ENCODE measurements at places on chromosomes 6 and 20. TPM values are rescaled to one million over a fixed set of nuclear protein-coding genes. Genes with fewer than 3 reads are reported as not detected.
A peak's percentile ranks its signal among the peaks of the same experiment; 100 is the strongest.

DNA sequence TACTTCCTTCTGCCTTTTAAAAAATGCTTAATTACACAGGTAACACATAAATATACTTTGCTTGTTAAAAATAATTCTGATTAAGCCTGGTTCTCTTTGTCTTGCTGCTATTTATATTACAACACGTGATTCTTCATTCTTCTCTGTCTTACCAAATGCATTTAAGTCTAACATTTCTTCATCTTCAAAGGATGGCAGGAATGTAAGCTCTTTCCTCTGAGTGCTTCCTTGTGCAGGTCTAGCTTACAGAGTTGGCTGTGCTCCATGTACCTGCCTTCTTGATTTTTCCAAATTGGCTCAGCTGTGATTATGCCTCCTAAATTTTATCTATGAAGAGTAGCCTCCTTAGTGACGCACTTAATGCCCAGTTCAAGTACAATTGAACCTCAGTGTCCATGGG is 44.4 kb downstream of the RNF144B start:
- no peak for DNase-seq

- DNase-seq: no peak
Measured at GRCh38 chr6:134757911-134758361, 192.0 kb downstream of the ALDH8A1 start.

DNA sequence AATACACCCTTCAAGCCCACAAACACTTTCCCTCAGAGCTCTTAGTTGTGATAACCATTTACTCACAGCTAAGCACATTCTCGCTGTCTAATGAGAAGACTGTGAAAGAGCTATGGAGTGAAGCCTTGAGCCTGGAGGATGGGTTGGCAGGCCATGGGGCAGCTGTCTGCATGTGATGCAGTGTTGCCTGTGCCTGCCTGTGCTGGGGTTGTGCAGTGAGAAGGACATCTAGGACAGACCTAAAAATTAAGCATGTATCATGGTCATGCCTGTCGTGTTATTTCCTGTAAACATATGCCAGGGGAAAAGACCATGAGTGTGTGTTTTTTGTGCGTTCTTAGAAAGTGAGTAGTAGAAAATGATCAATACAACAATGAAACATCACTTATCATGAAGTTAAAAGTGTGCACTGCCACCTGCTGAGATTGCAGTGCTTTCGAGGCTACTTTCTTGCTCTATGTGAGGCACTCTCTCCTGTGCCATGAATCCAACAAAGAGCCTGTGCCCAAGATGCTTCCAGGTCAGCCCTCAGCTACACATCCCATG is 8.1 kb upstream of the ZC3H12D start:
- DNase-seq: no peak

- no peak for DNase-seq
Measured at GRCh38 chr6:47103931-47104330, 61.8 kb upstream of the ADGRF1 start.

Gene ABCF1
- total RNA-seq: 86.1 TPM

GRCh38 chr6:85749236-85749635 is 106.5 kb upstream of the SYNCRIP start:
- no peak for DNase-seq

DNA sequence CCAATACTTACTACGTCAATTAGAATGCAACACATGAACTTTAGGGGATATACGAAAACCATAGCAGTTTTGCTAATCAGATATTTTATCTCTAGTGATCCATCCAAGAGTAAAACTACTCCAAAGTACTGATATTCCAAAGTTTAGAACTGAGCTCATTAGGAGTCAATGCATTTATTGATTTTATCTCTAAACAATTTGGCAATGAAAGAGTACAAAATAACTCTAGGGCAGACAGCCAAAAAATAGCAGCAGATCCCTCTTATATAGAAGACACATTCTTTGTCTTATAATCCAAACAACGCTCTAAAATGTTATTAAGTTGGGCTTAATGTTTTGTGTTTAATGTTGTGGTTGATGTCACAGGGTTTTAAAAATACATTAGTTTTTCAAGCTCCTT is 923.9 kb upstream of the MAN1A1 start:
- DNase-seq: no peak

- DNase-seq: no peak
Measured at GRCh38 chr6:6893701-6894100, 214.1 kb upstream of the RREB1 start.

DNA sequence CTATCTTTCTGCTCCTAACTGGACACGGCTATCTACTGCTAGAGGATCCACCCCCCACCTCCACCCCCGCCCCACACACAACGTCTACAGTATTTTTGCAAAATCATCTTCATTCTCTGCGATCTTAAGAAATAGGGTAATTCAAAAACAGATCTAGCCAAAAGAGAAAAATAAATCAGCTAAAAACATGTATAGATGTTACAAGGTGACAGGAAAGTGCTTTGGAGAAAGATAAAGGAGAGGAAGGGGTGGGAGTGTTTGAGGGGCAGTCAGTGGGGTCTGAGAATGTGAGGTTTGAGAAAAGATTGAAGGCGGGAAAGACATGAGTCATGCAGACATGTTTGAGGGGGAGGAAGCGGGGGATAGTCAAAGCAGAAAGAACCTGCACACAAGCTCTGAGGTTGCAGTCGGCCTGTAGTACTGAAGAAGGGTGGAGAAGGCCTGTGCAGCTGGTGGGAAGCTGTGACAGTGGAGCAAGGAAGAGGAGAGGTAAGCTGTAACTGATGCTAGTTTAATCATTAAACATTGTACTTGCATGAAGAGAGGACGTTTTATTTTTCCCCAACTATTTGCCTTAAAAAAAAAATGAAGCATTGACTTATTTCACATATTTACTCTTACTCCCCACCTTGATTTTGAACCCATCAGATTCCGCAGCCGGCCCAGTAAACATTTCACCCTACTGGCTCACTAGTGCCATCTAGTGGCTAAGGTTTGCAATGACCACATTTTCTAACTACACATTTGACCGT is 332.6 kb downstream of the ADGRB3 start:
- DNase-seq: peak; percentile 69

Gene FOXA2
- not detected for total RNA-seq

Gene THBD
- total RNA-seq: 2.2 TPM

DNA sequence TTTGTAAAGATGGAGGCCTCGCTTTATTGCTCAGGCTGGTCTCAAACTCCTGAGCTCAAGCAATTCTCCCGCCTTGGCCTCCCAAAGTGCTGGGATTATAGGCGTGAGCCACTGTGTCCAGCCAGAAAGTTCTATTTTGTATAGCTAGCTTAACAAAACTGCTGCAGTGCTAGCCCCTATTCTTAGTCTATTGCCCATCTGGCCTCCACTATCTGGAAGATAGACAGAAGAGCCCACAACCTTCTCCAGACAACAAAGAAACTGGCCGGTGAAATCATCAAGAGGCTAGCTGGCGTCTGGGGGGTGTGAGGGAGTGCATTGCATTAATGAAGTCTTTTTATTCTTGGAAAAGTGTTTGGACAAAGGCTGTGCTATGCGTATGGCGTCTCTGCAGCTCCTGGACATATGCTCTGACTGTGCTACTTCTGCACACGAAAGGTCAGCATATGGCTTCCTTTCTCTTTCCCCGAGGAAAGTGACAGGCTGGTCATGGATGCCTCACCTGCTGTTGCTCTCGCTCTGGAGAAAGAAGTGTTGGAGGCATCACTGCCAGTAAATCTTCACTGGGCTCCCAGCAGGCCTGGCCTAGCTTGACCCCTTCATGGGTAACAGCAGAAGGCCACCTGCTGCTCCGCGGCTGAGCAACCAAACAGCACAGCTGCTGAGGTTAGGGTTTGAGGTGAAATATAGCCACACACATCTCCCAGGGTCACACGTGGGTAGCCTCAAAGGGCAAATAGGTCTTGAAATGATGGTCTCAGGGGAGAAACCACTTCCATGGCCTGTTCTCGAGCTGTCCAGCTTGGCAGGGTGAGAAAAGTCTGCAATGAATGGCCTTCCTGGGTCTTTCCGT is 95.1 kb upstream of the IYD start:
- no peak for DNase-seq

DNA sequence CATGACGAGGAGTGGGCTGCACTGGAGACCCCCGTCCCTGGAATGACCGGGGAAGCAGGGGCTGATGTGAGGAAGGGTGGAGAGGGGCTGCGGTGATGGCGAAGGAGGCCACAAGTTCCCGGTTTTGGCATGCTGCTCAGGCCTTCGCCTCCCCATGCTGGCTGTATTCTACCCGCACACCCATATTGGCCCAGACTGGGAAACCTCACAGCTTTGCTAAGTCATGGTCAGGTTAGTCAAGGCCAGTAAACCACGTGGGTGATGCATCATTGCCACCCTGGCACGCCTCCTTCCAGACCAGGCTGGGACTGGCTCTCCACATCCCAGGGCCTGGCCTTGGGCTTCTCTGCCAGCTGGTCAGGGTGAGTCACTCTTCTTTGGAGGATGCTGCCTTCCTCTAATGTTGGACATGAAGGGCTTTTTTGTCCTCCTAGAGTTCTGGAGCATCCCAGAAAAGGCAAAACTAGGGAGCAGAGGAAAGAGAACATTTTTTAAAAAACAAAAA is 53.8 kb downstream of the PCNA start:
- no peak for DNase-seq

Gene TRIM10
- total RNA-seq: not detected

- DNase-seq: no peak
Measured at GRCh38 chr6:163459536-163459935, 45.0 kb downstream of the QKI start.

GRCh38 chr6:73062837-73063236 is 162.5 kb downstream of the KHDC1L start:
- DNase-seq: no peak

DNA sequence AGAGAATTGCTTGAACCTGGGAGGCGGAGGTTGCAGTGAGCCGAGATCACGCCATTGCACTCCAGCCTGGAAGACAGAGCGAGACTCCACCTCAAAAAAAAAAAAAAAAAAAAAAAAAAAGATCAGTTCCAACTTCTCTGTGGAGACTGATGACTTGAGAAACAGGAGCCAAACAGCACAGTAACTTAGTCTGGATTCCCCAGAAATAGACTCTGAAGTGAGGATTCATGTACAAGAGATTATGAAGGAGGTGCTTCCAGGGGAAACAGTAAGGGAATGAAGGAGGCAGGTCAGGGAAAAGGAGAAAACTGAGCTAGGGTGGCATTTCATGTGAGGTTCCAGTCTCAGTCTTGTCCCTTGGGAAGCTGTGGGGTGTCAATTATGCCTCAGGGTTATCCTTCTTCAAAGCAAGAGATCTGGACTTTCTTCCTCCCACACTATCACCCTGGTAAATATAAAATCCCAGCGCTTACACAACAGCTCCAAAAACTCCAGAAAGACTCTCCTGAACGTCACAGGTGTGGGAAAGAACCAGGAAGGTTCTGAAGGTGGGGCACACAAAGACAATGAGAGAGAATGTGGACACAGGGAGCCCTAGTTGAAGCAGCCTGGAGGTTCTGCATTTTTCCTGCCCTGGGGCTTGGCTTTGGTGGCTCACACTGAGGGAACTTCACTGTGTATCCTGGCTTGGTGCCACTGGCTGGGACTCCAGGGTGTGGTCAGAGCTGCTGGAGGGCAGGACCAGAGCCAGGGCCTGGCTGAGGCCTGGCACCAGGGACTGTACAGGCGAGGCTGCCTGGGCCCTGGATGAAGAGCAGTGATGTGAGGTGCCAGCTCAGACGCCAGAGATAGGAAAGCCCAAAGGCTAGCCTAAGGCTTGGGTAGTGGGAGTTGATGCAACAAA is 46.8 kb downstream of the PCNA start:
- DNase-seq: no peak

- DNase-seq: no peak
Measured at GRCh38 chr6:15077961-15078360, 167.9 kb upstream of the JARID2 start.

DNA sequence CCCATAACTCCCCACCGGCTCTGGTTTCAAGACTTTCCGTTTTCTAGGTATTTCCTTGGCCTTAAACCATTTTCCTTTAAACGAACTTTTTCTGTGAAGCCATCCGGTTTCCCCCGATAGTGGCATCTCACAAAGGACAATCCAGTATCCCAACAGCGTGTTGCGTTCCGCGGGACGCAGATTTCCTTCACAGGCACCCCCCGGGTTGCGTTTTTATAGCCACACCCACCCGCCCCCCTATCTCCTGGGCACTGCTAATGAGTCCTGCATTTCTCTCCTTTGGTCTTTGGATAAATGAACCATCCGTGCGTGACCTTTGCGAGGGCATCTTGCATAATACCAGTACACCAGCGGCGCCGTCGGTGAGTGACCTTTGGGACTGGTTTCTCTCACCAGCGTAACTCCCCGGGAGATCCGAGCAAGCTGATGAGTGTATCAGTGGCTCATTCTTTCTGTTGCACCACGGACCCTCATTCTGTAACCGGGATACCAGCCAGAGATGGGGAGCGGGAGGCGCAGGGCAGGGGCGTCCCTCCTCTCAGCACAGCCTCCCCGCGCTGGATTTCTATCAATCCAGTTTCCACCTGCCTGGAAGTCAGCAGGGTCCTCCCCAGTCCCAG is 586 bp upstream of the NQO2 start:
- DNase-seq: no peak

Data from CD4-positive, alpha-beta T cell (primary cell).